ENCODE measurements at places on chromosomes 5 and 9.

DNA sequence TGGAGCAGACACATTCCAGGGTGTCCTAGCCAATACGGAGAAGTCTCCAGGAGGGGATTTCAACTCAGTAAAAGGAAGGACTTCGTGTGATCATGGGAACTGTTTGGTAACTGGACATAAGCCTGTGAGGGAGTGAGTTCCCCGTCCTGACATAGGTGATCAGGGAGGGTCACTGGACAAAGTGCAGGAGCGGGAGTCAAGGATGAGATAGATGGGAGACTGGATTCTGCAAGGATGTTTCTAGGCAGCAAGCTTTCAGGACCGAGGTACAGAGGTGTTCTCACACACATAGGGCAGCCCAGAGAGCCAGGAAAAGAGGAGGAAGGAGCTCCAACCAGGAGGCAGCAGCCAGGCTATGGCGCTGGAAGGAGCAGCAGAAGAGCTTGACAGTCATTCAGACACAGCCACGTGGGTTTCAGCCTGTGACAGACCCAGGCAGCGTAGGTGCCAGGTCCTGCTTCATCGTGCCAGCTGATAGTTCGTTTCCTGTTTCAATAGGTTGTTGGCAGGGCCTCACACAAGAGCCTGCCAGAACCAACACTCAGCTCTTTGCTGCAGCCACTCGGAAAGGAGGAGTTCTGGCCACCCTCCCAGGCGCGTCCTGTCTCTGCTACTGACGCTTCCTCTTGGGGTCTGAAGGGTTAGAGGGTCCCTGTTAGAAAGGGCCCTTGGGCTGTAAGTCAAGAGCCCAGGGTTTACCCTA is 84.1 kb downstream of the AMBP start:
- peak; percentile 94 for DNase-seq

GRCh38 chr5:73160239-73160671 is 12.7 kb upstream of the TMEM174 start:
- DNase-seq, result no peak

DNA sequence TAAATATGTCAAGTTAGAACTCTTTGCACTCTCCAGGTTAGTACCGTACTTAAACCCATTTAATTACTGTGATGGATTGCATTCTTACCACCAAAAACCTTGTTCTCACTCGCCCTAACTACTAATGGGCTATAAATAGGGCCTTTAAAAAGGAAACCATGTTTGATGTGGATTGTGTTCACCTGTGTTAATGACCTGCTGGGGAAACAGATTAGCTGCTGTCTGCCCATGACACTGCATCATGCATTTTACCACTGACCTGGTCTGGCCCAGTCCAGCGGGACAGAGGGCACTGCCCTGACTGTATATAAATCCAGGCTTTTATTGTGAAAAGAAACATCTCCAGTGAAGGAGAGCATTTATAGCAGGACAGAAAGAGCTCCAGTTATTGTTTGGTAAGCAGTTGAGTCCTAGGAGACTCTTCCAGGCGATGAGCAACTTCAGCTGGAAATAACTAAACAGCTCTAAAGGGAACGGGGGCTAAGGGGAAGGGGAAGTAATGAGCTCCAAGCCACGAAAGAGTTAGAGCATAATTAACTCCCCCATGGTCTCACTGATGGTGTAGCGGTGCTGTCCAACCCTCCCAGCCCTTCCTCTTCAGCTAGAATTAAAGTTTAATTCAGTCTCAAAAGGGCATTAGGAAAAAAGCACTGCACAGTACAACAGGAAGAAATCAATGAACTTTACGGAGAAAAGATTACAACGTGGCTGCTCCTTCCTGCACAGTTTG is 303.1 kb downstream of the ENC1 start:
- no peak for DNase-seq

- no peak for DNase-seq
These were observed 1783.5 kb upstream of the WWC1 start for GRCh38 chr5:166507810-166508425.

DNA sequence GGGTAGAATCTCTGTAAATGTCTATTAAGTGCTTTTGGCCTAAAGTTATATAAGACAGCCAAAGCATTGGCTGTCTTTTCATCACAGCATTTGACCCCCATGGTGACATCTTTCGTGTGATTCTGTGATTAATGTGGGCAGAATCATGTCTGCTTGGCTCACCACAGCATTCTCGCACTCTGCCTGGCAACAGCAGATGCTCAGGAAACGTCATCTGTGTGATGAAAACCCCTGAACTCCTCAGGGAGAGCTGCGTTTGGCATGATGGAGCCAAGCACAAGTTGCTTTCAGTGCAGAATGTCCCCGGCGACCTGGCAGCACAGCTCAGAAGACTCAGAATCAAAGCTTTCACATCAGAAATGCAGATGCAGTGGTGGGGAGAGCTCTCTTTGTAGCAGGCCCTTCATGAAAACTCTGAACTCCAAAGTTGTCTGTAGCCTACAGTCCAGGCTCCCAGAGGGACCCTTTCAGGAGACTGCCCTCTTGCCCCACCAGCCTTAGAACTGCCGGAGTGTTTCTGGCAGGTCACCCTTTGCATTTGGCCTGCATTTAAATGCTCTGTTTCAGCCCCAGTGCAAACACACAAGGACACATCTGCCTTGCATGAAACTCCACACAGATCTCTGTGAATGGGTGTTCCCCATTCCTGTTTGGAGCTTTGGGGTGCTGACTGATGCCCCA is 155.6 kb upstream of the PANK3 start:
- DNase-seq, result no peak

GRCh38 chr5:172717481-172718195 is 53.4 kb downstream of the DUSP1 start:
- DNase-seq, result no peak

All from DMS79 treated with DMSO at 0.1 percent for 48 hours (cell line).